ENCODE measurements at places on chromosomes 7 and 10. TPM values are rescaled to one million over a fixed set of nuclear protein-coding genes. Genes with fewer than 3 reads are reported as not detected.

DNA sequence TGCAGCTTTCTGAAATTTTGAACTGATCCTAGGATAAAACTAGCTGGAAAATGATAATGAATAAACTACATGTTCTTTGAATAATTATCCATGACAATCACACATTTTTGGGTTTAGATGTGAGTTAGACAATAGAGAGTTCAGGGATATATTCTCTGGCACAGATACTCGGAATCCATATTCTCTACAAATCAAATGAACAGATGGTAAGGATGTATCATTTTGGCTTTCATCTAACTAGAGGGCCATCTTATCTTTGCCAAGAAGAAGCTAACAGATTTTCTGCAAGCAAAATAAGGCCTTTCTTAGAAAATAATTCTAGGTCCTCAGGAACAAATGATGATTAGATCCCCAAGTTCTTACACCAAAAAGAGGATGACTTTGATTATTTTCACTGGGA lies 355.9 kb upstream of the C7orf33 start:
- DNase-seq = no peak

- DNase-seq = no peak
These were observed 138.3 kb downstream of the DOCK4 start for GRCh38 chr7:112067632-112068540.

DNA sequence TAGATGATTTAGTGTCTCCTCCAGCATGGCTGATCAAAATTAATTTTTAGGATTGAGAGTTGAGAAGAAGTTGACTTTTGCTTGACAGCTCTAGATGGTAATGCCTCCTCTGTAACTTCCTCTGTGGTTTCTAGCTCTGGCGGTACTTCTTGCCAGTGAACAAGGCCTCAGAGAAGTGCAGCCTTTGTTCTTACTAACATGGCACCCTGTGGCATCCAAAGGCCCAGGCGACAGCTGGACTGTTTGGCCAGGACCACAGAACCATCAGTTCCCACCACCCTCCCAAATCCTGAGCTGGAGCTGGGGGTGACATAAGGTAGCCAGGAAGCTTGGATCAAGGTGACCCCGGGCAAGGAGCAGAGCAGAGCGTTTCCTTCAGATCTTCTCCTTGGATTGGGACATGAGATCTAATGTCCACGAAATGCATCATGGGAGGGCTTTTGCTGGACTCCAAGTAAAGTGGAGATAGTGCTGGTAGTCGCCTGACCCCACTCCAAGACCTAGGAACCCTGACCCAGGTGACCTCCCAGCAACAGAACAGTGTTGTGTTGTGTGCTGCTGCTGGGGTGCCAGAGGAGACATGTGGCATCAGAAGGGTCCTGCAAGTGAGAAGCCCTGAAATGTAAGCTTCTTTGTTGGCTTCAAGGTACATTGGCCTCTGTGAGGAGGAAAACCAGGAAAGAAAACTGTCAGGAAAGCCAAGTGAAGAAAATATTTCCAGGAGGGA lies 41.8 kb downstream of the APBB1IP start:
- DNase-seq = peak; percentile 73

The PLCE1 gene
- polyA plus RNA-seq = 0.22 TPM

The GGCT gene
- polyA plus RNA-seq = 18.9 TPM

The HMX3 gene
- polyA plus RNA-seq = not detected

DNA sequence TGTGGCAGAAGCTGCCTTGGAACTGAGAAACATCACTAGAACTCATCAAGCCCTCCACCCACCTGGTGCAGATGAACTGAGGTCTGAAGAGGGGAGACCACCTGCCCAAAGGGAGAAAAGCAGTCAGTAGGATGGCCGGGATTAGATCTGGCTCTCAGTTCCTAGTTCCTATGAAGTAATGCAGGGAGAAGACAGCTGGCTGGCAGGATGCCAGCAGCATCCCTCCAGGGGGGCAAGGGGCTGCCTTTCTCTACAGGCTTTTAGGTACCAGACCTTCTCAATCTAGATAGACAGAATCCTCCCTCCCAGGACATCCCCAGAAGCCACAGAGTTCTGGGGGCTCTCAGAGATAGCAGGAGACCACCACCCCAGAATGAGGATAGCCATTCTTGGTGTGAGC lies 7.8 kb downstream of the CRHR2 start:
- no peak for DNase-seq

The MYOF gene
- not detected for polyA plus RNA-seq

The SPDYE11 gene
- 0.08 TPM for polyA plus RNA-seq

- DNase-seq = peak; percentile 40
These were observed 163.7 kb downstream of the SEMA3D start for GRCh38 chr7:85023066-85023712.

GRCh38 chr10:74439213-74439612 lies 288.2 kb downstream of the ADK start:
- DNase-seq = peak; percentile 4

DNA sequence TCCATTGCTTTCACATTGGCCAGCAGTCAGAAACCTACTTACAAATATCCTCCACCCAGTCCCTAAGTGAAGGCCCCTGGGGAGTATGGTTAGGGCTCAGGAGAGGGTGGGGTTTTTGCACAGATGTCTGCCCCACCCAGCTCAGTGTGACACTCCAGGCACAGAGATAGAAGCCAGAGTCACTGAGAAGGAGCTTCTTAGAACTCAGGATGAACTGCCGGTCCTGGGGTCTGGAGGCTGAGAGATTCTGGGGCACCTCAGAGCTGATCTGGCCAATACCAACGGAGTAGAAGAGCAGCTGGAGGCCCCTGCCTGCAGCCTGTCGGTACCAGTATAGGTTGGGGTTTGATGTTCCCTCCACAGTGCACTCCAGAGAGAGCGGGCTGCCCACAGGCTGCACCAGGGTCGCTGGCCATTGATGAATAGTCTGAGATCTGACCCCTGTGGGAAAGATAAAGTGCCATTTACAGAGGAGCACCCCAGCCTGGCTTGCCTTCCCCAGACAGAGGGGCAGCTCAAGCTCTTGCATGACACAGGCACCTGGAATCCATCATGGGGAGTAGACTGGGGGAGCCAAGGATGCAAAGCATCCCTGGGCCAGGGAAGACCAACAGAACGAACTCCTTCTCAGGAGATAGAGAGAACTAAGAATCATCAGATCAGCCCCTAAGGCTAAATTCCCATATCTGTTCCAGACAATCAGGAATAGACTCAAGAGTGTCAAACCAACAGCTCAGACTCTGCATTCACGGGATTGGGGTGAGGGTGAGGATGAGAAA lies 41.9 kb downstream of the PRSS2 start:
- no peak for DNase-seq

GRCh38 chr7:6416516-6417145 lies 31.1 kb downstream of the DAGLB start:
- DNase-seq = no peak

DNA sequence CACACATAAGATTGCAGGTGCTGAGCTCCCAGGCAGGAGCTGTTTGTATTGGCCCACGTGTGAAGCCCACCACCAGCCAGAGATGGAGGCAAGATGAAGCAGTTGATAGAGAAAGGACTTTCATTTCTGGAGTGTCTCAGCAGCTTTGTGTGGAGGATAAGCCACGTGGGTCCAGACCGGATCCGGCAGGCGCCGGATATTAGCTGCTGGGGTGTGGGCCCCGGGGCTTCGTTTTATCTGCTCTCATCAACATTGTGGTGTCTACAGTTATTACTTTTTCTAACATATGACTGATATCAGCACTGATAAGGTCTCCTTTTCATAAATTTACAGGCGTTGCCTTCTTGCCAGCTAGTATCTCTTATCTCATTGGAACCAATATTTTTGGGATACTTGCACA lies 25.5 kb downstream of the SLC18A2 start:
- DNase-seq = no peak

The ZP3 gene
- polyA plus RNA-seq = 10.7 TPM

GRCh38 chr10:33627611-33628010 lies 293.1 kb upstream of the NRP1 start:
- no peak for DNase-seq

DNA sequence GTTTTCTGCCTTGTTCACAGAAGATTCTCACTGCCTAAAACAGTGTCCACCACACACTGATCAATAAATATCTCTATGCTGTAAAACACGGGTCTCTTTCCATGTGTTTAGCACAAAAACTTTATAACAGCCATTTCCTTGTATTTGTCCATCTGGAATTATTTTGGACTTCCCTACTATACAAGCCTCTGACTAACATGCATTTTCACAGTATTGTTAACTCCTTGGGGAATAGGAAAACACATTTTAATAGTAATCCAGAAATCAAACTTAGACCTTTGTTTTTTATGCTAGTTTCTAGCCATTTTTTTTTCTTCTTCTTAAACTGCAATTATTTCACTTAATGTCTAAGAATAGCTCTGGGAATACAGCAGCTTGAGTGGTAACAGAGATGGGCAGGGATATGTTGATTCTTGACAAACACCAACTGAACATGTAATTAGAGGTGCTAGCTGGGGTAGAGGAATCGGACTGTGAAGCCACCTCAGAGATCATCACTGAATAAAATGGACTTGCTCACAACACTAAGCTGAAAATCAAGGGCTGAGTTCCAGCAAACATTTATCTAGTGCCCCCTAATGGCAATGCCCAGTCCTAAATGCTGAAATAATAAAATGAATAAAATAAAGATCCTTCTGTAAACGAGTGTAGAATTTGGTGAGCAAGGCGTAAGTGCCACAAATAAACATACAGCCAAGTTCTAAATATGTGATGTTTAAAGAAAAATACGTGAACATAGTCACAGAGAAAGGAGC lies 593.1 kb downstream of the SORCS1 start:
- no peak for DNase-seq

GRCh38 chr10:18418541-18419215 lies 232.7 kb downstream of the NSUN6 start:
- no peak for DNase-seq

- DNase-seq = no peak
These were observed 241.5 kb upstream of the SP8 start for GRCh38 chr7:21028186-21028585.

DNA sequence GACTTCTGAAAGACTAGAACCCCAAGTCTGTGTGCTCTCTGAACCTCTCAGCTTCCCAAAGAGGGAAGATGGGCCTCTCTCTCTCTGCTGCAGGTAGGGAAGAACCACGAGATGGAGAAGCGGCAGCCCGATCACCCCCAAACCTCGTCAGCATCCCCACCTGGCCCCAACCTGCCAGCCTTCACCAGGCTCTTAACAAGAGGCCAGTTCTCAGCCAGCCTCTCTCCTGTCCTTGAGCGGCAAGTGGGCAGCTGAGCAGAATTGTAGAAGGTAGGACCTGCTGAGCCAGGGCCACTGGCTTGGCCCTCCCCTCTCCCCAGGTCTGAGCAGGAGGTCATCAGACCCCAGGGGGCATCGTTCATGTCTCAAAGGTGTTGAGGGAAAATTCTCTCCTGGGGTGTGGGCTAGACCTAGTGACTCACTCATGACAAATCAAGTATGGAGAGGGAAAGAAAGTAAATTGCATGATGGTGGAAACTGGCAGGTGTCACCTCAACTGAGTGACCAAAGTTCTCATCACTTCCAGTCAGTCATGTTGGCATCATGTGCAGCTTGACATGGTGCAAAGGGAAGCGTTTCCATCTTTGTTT lies 92.0 kb upstream of the GPR26 start:
- DNase-seq = no peak

DNA sequence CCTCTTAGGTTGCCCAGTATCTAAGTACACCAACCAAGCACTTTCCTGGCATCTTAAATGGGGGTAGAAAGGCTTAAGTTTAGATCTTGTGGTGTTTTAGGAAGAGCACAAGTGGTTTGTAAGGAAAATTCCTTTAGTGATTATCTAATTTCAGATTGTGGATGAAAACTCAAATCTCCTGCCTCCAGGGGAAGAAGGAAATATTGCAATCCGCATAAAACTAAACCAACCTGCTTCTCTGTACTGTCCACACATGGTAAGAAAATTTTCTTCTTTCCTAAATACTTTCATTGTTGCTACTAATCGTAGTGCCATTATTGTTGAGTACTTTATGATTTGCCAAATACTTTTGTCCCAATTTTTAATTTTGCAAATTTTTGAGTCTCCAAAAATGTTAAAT lies 31.1 kb downstream of the ACSM6 start:
- no peak for DNase-seq

- no peak for DNase-seq
These were observed 4.7 kb upstream of the KLHDC10 start for GRCh38 chr7:130065500-130066152.

DNA sequence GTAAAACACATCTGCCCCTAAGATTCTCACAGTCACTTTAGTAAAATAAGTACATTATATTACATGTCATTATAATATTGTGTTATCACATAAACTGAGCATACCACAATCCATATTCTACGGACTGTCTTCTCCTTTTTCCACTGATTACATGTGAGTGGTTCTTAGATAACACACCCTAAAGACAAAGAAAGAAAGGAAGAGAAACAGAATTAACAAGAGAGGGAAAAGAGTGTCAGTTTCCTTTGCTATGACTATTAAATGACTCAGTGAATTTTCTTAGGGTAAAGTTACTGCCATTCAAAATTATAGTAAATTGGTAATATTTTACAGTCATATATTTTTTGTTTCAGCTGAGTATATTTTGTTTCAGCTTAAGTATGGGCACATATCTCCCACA lies 268.3 kb downstream of the TWIST1 start:
- no peak for DNase-seq

DNA sequence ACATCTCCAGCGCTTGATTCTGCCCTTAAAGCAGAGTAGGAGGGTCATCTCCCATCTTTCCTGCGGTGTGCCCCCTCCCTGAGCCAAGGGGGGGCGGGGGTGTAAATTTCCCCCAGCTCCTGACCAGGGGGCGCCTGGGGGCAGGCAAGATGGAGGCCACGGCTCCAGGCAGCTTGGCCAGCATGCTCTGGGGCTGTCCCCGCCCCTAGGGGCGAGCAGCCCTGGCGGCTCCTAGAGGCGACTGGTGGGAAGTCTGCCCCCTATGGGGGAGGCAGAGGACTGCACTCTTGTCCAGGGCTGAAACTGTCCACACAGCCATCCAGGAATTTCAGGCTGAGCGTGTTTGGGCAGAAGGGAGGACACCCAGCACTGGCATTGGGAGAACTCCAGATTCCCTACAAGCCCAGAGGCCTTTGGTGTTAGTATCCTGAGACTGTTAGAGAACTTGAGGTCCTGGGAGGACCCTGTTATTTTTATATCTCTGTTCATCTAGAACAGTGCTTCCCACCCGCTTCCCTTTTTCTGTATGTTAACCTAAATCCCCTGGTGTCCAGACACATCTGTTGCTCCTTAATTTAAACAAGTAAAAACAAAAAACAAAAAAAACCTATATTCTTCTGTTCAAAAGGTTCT lies 4.6 kb downstream of the STRA8 start:
- DNase-seq = no peak

The CYP2C19 gene
- polyA plus RNA-seq = not detected

DNA sequence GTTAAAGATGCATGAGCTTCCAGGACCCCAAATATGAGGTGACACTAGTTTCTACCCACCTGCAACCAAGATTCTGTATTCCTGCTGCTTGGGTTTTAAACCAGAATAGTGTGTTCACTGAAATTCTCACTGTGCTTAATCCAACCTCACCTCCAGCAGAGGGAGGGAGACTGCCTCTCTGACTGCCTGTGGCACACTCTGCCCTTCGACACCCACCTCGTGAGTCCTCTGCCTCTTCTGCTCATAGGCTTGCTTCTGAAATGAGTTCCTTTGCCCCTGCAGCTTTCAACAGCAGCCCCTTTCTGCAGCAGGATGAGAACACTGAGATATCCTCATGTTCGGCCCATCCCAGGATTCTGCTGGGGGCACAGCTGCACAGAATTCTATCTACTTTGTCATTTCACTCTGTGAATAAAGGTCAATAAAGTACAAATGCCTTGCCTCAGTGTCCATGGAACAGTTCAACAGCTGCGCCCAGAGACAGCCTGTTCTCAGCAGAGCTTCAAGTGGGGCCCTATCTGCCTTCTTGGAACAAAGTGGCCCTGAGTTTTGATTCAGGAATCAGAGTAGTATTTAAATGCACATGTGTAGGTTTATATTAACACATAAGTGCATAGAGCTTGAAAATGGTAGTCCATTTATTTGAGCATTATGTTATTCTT lies 632.5 kb downstream of the TNS3 start:
- DNase-seq = no peak

The NPC1L1 gene
- polyA plus RNA-seq = not detected

Measured in naive thymus-derived CD4-positive, alpha-beta T cell (primary cell).